Stimulated activated CD8-positive, alpha-beta memory T cell treated with anti-CD3 and anti-CD28 coated beads, Interleukin-2, amount 100 ng/mL, for 1 hour (primary cell): ENCODE measurements at places on chromosomes 16 and 17.

DNA sequence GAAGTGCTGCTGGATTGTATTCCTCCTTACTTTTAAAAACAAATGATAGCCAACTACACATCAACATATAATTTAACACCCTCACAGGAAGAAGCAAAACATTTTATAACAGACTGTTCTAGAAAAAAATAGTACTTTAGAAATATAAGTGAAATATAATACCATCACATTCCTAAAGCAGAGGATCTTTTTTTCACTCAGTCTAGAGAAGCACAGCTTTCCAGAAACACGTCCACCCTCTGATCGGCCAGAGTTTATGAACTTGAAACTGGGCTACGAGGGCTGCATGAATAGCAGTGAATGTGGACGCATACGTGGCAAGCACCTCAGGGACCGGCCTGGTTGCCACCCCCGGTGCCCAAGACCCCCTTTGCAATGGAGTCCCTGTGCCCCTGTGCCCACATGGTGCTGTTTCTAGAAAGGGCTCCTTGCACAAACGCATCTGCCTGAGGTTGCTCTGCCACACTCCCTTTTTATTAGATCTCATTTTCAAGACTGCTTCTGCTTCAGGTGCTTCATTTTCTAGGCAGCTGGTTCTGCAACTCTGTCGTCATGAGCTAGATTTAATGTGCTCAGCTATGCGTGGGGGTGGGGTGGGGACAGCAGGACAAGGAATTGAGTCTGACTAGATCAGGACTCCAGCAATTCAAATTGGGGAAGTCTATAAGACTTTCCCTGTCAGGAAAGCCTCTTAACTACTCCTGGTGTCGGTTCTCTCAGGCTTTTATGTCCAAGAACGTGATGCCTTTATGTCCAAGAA, 29.1 kb upstream of the ERN1 start:
- DNase-seq: no peak

DNA sequence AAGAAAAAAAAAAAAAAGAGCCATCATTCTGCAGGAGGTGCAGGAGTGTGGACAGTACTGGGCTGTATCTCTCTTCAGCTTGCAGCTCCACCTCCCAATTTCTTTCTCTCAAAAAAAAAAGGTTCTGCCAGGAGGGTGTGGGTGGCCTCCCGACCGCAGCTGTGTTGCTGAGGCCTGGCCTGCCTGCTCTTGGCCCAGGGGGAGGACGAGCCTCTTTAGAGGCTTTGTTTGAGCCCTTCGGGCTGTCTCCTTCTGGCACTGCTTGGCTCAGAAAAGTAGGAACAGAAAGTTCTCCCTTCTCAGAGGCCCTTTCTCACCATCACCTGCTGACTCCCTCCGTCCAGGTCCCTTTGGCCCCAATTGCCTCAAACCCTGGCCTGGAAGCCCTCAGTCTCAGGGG, 22.2 kb upstream of the C17orf107 start:
- no peak for DNase-seq

DNA sequence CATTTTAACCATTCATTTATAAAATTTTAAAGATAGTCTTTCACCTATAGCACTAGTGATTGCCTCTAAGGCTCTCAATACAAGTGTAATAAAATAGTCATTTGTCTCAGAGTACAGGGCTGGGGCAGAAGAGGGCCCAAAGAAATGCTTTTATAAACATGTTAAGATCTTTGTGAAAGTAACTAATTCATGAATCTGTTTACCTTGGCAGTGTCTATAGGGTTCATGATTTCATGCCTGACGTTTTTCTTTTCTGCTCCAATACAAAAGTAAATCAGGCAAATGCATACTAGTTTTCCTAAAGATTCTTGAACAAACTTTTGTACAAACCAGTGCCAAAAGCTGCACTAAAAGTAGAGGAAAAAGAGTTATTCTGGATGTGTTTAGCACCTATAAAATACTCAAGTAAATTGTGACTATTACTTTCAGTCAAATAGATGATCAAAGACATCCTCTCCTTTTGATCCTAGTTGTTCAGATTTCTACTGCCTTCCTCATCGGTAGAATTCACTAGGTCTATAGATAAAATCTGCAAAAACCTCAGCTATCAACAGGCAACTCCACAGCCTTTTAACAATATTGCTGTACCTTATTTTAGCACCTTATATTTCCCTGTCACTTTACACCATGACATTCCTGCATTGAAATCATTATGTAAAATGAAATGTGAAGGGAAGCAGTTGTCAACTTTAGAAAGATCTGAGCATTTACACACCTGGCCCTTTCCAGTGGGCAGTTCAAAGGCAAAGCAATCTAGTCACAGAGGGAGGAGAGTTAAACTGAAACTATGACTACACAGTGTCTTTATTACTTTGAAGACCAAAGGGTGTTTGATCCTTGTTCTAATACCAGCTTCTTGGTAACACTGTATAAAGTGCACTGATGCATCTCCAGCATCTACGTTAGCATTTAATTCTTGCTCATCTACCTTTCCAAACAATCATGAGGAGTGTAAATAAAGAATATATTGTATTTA, 100.0 kb upstream of the MED13 start:
- DNase-seq: no peak

DNA sequence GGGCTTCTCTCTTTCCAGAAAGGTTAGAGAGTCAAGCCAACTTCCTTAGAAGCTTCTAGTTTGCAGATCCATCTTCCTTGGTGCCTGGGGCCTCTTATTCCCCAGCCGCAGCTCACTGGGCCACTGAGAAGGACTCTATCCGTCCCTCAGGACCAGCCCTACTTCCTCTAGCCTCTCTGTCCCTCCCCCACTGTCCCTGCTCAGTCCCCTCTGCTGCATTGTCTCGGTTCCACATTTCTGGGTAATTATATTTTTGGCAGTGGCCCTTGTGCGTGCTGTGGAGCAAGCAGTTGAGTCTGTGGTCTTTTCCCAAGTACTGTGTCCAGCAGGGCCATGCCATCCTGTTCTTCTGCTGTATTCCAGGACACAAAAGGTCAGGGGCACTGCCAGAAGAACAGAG, 17.8 kb downstream of the IRX3 start:
- no peak for DNase-seq
